ENCODE measurements at places on chromosomes 3 and 15.

- DNase-seq, result no peak
These were observed 68.4 kb downstream of the RPL22L1 start for GRCh38 chr3:170801597-170801996.

DNA sequence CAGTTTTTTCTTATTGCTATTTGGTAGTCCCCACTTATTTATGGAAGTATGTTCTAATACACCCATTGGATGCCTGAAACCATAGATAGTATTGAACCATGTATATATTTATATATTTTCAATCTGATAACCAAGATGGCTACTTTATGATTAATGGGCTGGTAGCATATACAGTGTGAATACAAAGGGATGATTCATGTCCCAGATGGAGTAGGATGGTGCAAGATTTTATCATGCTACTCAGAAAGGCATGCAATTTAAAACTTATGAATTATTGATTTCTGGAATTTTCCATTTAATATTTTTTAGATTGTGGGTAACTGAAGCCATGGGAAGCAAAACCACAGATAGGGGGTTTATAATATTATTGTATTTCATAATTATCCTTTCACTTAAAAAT, 35.2 kb downstream of the AP4E1 start:
- no peak for DNase-seq

- DNase-seq, result no peak
These were observed 40.5 kb downstream of the KLF13 start for GRCh38 chr15:31367021-31367729.

DNA sequence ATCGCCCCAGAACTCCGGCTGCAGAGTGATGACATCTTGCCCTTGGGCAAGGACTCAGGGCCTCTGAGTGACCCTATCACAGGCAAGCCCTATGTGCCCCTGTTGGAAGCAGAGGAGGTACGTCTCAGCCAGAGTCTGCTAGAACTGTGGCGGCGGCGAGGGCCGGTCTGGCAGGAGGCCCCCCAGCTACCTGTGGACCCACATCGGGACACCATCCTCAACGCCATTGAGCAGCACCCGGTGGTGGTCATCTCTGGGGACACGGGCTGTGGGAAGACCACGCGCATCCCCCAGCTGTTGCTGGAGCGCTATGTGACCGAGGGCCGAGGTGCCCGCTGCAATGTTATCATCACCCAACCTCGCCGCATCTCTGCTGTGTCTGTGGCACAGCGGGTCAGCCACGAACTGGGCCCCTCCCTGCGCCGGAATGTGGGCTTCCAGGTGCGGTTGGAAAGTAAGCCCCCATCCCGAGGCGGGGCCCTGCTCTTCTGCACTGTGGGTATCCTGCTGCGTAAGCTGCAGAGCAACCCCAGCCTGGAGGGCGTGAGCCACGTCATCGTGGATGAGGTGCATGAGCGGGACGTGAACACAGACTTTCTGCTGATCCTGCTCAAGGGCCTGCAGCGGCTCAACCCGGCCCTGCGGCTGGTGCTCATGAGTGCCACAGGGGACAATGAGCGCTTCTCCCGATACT, 43.4 kb downstream of the DHX30 start:
- no peak for DNase-seq

DNA sequence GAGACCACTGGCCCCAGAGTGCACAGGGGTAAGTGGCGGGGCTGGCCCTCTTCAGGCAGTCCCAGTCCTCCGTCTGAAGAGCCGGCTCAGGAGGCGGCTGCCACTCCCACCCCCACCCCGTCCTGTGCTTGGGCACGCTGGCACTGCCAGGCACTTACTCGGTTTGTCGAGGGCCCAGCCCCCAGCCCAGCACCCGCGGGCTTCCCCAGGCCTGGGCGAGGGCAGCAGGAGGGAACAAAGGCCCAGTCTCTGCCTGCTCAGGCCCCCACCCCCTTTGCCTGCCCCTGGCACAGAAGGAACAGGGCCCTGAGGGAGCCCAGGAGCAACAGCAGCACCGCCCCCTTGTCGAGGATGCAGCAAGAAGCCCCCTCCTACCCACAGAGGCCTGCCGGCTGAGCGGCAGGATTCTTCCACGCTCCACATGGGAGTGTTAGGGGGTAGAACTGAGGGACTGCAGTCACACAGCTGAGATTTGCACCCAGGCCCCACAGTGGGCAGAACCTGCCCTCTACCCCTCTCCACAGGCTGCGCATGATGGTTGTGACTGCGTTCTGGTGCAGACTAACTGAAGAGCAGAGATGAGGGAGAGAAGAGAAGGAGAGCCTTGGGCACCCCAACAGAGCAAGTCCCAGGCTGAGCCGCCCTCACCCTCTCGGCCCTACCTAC, 8.9 kb downstream of the DUSP7 start:
- DNase-seq, result no peak

GRCh38 chr3:185460719-185461350, 38.0 kb downstream of the TMEM41A start:
- DNase-seq, result no peak

- DNase-seq, result no peak
These were observed 246.5 kb downstream of the LRRN1 start for GRCh38 chr3:4045756-4046155.

- DNase-seq, result no peak
These were observed 93.7 kb downstream of the RAD18 start for GRCh38 chr3:8869613-8870012.

DNA sequence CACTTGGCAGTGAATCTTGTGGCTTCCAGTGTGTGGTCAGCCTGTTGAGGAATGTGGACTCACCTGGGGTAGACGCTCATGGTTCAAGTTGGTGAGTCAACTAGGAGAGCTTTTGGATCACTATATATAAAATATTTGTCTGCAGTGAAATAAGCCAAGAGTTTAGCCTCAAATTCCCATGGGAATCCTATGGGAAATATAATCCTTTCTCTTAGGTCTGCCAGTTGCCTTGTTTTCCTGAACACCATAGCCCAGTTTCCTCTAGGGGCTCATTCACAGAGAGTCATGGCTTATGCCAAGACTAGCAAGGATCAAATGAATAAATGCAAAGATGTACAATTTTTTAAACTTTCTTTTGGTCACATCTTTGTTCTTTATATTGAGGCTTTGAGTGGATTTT, 100.1 kb upstream of the NPHP3 start:
- DNase-seq, result no peak

DNA sequence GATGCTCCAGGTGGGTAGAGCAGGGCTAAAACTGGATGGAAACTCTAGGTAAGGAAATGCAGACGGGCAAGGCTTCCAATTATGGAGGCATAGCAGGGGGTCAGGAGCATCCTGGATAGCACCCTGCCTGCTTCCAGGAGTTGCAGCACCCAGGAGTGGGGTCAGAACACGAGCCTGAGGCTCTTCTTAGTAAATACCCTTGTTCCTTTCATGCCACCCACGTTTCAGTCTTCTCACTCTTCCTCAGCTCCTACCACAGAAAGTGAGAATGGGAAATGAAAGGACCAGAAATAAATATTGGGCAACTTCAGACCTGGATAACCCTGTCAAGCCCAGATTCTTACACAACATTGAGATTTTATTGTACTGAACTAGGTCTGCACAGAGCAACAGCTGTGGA, 16.4 kb downstream of the CCR1 start:
- DNase-seq, result no peak

- DNase-seq, result no peak
These were observed 119.3 kb upstream of the BFSP2 start for GRCh38 chr3:133280586-133280985.

DNA sequence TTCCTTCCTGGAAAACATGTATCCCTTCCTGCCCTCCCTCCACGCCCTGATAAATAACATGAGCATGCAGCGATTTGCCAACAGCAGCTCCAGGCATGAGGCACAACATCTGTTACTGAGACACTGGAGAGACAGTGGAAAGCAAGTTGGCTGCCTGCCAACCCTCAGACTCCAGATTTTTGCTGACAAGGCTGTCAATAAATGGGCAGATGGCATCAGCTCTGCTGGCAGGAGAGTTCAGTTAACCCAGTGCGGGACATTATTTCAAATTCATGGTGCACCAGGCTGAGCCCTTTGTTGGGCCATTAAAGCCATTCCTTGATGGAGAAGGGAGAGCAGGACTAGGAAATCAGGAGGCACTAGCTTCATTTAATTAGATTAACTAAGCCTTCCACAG, 293.3 kb downstream of the MEX3B start:
- peak; percentile 83 for DNase-seq

GRCh38 chr3:51295625-51296024, 89.5 kb upstream of the MANF start:
- no peak for DNase-seq

- no peak for DNase-seq
These were observed 14.8 kb downstream of the PPP2R3A start for GRCh38 chr3:135980343-135980742.

GRCh38 chr15:98009971-98010370, 49.5 kb downstream of the ARRDC4 start:
- no peak for DNase-seq

DNA sequence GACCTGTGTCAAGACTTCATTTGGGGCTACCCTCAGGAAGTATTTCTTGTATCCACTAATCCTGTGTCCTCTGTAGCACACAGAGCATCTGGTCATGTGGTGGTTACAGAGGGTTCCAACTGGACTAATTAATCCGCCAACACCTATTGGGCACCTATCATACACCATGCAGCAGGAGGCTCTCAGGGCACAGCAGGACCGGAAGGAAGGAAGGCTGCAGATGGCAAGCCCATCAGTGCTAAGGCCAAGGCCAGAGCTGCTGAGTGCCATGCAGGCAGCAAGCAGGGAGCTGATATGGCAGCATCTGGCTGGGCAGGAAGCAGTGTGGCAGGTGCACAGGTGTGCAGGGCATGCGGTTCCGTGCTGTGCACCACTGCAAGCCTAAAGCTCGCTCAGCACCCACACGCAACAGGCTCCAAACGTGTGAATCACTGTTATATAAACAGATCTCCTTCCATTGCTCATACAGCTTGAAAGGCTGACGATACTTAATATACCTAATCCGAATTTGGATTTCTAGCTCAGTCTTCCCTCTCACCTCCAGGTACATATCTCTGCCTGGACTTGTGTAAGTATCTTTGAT, 64.4 kb upstream of the SNRPA1 start:
- DNase-seq, result peak; percentile 52

DNA sequence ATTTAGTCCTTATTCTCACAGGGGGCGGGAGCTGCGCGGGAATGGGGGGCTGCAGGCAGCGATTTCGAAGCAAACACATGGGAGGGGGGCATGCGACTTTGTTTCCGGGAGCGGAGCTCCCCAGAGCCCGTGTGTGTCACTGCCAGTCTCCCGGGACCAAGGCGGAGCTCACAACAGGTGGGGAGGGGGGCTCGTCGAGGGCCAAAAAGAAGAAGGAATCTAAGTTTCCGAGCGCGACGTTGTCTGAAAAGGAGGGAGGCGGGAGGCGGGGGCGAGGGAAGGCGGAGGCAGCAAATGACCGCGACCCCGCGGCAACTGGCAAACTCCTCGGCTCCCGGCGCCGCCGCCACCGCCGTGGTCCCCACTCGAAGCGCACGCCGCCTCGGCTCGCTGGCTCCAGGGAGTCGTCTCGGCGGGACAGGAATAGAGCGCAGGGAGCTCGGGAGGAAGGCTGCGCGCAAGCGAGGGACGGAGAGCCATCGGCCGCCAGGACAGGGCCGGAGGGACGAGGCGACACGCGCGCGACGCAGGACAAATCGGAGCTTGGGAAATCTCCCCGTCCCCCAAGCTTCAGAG, 1.4 kb downstream of the FOXP1 start:
- peak; percentile 71 for DNase-seq

Data from NCI-H146 (cell line).